Activated CD4-positive, alpha-beta T cell treated with anti-CD3 and anti-CD28 coated beads for 1 hour (primary cell): ENCODE measurements at places on chromosomes 3 and 15.

DNA sequence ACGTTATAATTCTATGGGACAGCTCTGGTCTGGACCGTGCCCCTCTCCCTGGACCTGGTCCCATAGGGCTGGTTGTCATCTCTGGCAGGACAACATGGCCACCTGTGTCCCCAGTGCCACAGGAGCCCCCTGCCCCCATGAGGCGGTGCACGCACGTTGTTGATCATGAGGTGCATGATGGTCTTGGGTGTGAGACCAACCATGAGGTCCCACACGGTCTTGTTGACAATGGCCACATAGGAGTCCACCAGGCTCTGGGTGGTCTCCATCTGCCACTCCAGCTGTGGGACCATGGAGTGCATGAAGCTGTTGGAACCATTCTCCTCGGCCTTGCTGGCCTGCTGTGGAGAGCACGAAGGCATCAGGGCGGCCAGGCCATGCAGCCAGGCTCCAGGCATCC lies 19.7 kb downstream of the GOLGA6D start:
- no peak for DNase-seq

GRCh38 chr3:180881065-180881801 lies 31.2 kb upstream of the FXR1 start:
- DNase-seq = no peak

GRCh38 chr3:25354071-25354470 lies 74.0 kb upstream of the RARB start:
- DNase-seq = no peak

DNA sequence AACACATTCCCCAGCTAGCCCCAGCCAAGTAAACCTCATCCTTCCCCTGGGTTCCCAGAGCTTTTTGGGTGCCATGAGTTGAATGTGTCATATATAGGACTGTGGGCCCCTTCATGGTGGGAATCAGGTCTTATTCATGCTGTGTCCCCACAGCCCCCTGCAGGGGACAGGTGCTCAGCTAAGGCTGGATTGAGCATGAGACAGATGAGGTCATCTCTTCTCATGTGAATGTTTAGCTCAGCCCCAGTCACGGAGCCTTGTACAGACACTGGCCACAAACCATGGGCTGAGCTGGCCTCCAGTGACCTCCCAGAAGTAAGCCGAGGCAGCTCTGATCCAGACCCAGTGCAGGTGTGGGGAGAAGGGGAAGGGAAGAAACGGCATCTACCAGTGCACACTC lies 70.7 kb downstream of the C3orf70 start:
- no peak for DNase-seq

- DNase-seq = no peak
These were observed 54.3 kb downstream of the PDE8A start for GRCh38 chr15:85035980-85036379.

GRCh38 chr3:134380249-134380648 lies 6.0 kb upstream of the AMOTL2 start:
- no peak for DNase-seq

DNA sequence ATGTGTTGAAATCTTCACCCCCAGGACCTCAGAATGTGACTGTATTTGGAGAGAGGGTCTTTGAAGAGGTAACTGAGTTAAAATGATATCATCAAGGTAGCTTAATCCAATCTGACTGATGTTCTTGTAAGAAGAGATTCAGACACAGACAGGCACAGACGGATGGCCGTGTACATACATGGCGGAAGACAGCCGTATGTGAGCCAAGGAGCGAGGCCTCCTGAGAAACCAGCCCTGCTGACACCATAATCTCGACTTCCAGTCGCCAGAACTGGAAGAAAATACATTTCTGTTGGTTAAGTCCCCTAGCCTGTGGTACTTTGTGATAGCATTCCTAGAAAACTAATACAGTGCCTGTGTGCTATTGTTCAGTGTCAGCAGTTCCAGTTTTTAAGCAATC lies 73.6 kb downstream of the APBA2 start:
- DNase-seq = no peak

DNA sequence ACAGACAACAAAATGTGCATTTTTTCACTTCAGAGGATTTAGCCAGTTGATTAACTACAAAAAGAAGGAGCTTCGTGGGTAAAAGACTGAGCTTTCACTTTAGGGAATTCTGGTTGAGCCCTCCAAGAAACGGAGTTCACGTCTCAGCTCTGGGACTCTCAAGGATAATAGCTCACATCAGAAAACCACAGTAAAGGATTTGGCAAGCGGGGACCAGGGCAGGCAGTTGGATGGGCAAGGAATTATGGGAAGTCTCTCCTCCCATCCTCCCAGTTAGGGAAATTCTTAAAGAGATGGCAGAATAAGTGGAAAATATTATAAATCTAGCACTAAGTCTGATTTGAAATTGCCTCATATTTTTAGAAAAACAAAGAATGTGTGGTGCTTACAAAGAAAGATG lies 188.3 kb upstream of the EOMES start:
- no peak for DNase-seq

- DNase-seq = no peak
These were observed 160.4 kb downstream of the VGLL3 start for GRCh38 chr3:86830566-86830965.

DNA sequence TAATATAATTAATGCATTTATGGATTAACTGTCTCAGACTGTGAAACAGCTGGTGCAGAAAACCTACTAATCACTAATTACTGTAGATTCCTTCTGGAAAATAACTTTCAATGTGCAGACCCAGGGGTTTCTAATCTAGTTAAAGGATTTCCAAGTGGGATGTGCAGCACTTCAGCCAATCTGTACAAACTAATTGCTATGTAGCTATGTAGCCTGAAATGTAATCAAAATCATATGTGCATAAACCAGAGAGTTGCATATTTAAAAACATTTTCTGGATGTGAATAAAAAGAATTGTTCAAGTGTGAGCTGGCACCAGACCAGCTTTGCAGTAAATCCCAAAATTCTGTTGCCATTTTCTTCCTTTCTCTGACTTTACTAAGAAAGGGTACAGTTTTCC lies 127.5 kb upstream of the CD96 start:
- no peak for DNase-seq

DNA sequence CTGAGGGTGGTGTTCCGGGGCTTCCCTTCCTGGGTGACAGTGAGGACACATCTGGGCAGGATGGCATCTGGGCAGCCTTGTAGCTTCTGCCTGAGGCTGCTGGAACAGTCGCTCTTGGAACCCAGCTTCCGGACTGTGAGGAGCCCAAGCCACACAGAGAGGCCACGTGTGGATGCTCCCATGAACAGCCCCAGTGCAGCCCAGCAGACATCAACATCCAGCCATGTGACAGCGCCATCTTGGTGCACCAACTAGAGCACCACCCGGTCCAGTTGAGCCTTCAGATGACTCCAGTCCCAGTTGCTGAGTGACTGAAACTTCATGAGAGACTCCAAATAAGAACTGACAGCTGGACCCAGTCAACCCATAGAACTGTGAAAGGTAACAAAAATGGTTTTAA lies 15.5 kb upstream of the CTSH start:
- no peak for DNase-seq

GRCh38 chr3:160771811-160772459 lies 15.9 kb downstream of the PPM1L start:
- no peak for DNase-seq

- no peak for DNase-seq
These were observed 23.8 kb downstream of the CNOT10 start for GRCh38 chr3:32708672-32709283.
